Left renal cortex interstitium (tissue), 4 donors: ENCODE measurements at places on chromosomes 7 and 10.

DNA sequence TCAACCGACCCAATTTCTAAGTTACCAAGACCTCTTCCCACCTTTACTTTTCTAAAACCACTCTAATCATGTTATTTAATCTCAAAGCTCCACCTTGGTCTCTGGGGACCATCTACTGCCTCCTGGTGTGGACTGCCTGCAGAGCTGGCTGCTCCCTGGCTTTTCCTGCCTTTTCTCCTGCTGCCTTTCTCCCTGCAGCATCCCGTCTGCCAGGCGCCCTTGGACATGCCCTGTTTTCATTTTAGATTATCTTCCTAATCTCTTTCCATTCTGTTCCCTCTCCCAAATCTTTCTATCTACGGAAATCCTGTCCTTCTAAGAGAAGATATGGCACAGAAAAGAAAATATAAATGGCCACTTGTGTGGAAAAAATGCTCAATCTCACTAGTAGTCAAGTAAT lies 23.1 kb downstream of the TCAF1 start:
- no peak for DNase-seq

GRCh38 chr7:70104243-70104642 lies 506.0 kb downstream of the AUTS2 start:
- DNase-seq: no peak

DNA sequence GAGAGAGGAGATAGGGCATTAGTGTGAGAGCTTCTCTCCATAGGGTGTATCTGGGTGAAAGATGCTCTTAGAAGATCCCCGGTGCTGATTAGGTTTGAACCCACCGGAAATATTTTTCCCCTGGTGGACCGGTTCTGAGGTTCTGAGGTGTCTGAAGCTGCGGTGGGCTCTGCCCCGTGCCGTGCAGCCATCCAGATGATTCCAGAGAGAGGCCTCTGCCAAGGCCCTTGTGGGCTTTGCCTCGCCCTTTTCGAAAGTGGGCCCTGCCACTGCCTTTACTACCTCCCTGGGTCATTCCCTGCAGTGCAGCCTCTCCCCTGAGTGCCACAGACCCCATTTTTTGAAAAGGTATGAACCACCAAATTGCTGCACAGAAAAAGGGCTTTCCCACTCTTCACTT lies 2.8 kb downstream of the GIMAP8 start:
- DNase-seq: no peak

GRCh38 chr7:33024189-33024757 lies 38.3 kb downstream of the NT5C3A start:
- no peak for DNase-seq

DNA sequence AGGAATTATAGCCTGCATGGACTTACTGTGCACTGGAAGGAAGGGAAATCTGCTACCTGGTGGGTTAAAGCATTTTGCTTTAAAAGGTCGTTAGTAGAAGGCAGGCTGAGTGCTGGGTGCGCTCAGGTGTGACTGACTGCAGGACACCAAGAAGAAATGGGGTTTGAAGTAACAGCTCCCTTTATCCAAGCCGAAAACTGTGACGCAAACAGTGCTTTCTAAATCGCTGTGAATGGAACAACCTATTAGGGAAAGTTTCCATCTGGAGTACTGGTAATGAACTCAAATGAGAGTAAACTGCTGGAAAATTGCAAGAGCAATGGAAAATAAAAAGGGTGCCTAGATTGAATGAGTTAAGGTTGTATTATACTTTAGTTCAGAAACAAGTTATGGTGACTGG lies 95.3 kb downstream of the CNNM2 start:
- no peak for DNase-seq

DNA sequence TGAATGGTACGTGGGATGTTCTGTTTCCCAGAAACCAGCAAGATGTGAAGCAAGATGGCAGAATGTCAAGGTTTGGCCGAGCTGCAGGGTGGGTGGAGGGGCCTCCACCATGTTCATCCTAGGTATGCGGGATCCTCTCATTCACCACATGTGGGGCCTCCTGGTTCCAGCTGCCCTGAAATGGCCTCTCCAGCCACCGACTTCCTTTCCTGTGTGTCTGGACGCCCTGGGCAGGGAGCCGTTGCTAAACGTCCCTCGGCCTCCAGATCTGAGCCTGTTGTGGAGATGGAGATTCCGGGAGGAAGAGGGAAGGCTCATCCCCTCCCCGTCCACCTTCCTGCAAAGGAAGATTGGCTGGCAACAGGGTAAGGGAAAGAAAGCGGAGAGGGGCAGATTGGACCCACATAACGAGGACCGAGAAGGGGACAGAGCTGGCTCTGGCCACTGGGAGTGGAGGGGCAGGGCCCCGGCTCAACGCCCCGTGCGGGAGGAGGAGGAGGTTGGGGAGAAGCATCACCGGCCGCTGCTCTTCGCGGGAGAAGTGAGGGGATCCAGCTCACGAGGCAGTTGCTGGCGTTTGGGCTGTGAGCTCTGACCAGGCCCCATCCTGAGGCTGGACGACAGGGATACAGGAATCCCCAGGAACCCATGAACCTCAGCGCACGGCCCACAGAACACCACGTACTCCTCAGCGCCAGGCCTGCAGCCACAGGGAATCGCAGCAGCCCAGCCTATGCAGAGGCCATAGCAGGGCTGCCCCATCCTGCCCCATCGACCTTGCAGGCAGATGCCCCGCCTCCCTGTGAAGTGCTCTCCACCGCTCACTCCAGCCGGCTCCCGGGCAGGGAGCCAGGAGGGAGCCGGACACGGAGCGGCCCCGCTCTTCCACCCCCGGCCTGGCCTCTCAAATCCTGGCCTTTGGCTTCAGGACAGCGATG lies 98.3 kb downstream of the FOXL3 start:
- DNase-seq: no peak

- no peak for DNase-seq
Measured at GRCh38 chr7:10474048-10474447, 499.6 kb upstream of the PHF14 start.

GRCh38 chr10:72690071-72690755 lies 1.7 kb upstream of the MCU start:
- no peak for DNase-seq

DNA sequence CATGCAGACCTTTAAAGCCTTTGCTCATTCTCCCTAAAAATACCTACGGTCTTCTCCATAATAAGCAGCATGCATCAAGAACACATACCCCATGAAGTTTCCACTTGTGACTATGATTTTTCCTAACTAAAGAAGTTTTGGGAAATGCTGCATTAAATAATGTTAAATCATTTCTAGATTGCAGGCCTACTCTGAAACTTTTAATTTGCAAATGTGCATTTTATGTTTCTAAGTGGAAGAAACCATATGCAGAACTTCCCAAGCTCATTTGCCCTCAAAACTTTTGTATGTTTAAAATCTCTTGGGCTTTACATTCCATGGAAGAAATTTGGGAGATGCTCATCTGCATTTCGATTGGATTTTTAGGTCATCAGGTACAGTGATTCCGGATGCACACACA lies 63.6 kb downstream of the ITGB8 start:
- DNase-seq: no peak

DNA sequence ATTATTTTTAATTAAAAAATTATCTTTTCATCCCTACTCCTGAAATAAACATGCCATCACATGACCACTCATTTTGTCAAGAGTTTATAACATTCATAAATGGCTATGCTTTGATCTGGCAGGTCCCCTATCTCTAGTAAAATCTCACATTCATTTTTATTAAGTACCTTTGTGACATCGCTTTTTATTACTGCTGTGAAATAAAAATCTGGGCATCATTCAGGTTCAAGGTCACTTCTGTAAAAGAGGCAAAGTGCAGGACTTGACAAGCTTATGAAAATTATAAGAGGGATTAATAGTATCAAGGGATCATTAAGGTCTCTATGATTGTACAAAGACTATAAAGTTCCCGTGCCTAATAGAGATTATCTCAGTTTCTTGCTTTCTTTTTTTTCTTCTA lies 416.8 kb upstream of the SEMA3A start:
- no peak for DNase-seq

GRCh38 chr7:149791411-149792219 lies 18.2 kb upstream of the ZNF467 start:
- no peak for DNase-seq

DNA sequence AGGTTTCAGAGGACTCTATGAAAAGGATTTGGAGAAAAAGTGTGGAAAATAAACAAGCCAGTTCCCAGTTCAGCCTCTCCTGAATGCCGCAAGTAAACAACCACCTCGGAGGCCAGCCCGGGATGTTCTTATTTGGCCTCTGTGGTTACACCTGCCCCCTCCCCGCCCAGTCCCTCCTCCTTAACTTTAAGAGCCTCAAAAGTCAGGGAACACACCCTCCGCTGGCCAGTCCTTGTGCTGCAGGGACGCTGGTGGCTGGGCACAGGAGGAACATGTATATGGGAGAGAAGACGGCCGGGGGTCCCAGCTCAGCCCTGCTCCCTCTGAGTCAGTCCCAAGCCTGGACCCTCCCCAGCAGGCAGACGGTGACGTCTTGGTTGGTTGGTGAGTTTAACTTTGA lies 6.1 kb downstream of the CHST3 start:
- no peak for DNase-seq

DNA sequence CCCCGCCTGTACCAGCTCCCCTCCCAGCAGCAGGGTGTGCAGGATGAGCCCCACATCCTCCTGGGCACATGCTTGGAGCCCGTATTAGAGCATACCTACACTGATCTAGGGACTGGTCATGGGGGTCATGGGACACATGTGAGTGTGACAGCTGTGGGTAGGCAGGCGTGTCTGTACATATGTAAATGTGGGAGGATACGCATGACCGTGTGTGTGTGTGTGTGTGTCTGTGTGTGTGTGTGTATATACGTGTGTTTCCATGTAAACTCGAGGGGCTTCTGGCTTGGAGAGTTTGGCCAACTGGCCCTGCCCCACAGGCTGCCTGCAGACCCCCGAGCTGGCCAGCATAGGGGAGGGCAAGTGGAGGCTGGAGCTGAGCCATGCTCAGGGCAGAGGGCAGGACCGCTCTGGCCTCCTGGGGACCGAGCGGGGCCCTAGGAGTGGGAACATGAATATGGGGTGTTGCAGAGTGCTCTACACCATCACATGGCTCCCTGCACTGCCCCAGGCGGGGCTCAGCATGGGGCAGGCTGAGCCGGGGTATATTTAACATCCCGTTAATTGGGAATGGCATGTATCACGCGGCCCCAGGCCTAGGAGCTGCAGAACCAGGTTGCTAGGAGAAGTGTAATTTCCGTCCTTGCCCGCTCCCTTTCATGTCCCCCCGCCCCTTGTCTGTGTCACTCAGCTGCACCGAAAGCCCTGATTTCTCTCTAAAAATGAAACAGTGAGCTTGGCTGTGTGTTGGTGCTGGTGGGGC lies 152.7 kb upstream of the PCBD1 start:
- no peak for DNase-seq

DNA sequence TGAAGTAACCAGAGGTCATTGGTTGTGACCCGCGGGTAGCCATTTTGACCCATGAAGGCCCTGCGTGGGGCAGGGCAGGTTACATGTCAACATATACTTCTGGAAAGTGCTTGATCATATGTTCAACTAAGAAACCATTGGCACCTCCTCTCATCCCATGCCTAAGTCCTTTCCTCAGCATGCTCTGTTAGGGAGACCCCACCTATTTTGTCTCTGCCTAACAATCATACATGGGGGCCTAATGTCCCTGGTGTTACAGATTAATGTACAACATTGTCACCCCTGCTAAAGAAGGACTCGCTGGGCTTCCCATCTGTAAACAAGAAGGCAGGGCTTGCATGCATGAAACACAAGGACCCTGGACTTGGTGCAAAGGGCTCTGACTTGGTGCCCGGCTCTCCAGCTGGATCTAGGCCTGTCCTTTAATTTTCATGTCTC lies 133.7 kb upstream of the TNS3 start:
- DNase-seq: no peak

- no peak for DNase-seq
Measured at GRCh38 chr10:61825628-61826027, 75.9 kb upstream of the ARID5B start.

GRCh38 chr10:22365233-22365632 lies 19.9 kb downstream of the SPAG6 start:
- no peak for DNase-seq

GRCh38 chr10:91253300-91253699 lies 32.8 kb downstream of the PCGF5 start:
- no peak for DNase-seq

DNA sequence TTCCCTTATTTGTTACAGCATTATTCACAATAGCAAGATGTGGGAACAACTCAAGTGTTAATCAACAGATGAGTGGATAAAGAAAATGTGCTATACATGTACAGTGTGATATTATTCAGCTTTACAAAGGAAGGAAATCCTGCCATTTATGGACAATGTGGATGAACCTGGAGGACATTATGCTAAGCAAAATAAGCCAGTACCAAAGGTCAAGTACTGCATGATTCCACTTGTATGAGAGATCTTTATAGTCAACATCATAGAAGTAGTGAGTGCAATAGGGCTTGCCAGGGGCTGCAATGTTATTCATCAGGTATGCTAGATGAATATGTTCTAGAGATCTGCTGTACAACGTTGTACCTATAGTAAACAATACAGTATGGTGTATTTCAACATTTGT lies 138.5 kb upstream of the AGR3 start:
- DNase-seq: no peak

DNA sequence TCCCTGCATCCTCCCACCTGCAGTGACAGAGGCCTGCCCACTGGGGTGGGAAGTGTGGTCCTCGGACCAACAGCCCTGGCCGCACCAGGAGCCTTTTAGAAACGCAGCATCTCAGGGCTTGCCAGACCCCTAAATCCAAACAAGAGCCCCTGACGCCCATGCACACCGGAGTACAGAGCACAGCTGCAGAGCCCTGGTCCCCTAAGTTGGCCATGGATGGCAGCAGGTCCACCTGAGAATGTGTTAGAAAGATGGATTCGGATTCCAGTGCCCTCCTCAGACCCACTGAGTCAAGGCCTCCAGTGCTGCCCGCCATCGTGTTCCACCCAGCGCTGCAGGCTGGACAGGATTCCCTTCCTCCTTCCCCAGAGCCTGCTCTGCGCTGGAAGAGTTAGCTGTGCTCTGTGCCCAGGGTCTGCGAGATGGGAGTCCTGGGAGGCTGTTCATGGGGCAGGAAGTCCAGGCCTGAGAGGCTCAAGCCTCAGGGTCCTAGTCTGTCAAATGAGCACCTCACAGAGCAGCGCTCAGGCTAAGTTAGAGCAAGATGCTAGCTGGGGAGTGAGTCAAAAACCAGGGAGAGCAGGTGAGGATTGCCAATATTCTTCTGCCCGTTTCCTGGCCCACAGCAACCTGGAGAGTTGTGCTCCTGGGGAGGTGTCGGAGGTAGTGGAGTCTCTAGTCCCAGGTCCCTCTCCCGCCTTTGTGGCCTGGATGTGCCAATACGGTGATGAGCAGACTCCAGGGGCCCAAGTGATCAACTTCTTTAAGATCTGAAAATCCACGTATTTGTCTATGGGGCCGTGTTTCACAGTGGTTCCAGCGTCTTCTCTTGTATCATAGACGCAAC lies 95.9 kb upstream of the GPR26 start:
- no peak for DNase-seq

DNA sequence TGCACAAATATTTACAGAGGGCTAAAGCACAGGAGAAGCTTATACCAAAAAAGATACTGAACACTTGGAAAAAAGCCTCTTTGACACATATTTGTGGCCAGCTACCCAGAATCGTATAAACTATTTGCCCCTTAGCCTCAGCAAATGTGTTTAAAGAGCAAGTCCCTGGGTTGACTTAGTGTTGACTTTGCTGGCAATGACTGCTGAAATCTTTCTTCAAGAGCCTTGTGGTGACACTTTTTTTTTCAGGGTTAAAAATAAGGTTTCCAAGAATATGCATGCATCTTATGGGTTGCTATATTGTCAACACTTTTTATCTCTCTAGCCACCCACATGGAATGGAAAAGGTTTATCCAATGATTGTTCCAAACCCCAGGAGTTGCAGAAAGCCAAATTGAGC lies 14.9 kb upstream of the PLEKHS1 start:
- DNase-seq: no peak

- no peak for DNase-seq
Measured at GRCh38 chr10:47336387-47337134, 11.6 kb upstream of the RBP3 start.

- no peak for DNase-seq
Measured at GRCh38 chr10:33396938-33397337, 62.5 kb upstream of the NRP1 start.
